Astrocyte of the hippocampus (primary cell): ENCODE measurements at places on chromosomes 5 and 9.

DNA sequence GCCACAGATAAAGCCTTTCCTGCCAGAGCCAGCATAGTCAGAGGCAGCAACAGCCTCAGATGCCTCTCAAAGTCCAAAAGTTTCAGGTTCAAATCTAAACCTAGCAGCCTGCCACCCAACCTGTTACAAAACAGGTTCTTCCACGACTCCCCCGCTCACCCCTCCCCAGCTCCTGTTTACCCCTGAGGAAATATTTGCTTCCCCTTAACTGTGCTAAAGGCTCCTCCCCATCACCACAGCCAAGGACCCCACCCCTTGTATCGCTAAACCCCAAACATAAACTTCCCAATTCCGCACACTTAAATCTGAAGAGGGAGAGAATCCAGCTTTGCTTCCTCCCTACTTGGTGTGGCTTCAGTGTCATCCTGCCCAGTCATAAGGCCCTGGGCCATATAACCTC lies 15.4 kb upstream of the VDAC1 start:
- no peak for DNase-seq

DNA sequence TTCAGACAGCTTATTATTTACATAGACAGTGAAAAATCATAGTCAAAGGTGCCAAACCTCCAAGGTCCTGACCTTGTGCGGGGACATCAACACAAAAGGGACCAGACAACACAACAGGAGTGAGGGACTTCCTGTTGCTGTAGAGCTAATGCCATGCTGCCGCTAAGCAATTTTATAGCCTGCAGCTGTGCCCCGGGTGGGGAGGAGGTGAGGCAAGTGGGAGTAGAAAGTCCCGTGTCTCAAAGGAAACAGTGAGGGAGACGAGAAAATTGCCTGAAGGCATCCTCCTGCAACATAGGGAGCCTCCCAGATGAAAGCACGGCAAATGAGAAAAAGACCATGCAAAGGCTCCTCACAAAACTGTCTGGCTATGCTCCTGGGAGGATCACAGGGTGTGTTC lies 58.8 kb downstream of the CAAP1 start:
- DNase-seq: no peak

DNA sequence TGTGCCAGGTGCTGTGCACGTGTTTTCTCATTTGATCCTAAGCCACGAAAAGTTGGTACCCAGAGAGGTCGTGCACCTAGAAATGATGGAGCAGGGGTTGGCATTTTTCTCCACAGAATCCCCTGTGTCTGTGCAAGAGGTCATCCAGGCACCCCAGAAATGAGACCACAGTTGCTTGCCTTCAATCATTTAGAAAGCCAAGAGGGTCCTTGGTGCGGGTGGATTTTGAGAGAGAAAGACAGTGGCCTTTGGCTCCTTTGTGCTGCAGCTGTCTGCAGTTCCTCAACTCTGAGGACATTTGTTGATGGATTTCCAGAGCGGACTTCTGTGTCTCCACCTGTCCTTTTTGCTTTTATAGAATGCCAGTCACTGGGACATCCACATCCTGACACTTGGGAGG lies 33.8 kb upstream of the SPRY4 start:
- DNase-seq: no peak

- DNase-seq: peak; percentile 23
These were observed 113.3 kb downstream of the SNX18 start for GRCh38 chr5:54630738-54631359.

DNA sequence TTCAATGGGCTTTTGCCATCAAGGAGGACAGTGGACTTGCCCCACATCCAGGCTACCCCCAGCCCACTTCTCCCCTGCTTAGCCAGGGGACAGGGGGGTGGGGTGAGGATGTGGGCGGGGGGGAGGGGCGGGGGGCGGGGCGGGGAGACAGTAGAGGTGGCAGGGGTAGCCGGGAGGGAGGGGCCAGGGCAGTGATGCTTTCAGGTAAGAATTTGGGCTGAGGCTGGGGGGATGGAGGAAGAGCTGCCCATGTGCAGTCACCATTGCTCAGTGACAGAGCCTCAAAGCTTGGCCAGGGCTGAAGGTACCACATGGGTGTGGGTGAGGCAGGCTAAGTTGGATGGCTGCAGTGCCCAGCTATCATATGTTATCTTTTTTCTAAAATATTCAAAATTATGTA lies 40.7 kb upstream of the HNRNPA0 start:
- DNase-seq: no peak

DNA sequence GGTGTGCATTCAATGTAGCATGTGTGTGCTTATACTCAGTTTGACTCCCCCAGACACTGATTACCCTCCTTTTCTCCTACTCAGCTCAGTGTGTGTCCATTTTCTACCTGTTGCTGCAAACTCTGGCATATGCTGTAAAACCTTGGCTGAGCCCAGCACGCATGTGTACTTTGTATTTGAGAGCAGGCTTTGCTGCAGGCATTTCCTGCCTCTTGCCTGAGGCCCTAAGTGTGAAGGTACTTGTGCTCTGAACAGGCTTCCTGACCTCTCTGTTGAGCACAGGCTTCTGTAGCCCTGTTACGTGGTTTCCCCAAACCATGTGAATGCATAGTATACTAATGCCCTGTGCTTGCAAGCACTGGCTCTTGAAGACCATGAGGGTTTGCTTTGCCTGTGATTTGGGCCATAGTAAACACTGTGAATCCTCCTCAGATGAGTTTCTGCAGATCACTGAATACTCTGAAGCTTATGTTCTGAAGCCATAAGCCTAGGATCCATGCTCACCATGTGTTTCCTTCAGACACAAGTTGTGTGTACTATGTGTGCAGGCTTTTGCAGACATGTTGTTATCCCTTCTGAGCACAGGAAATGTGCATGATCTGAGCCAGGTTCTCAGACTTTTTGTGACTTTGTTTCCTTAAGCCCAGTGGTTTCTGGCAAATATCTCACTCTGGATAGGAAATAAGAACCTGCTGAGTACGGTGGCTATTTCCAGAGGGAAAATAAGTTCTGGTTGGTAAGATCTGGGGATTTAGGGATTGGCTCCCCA lies 124.9 kb upstream of the RUSC2 start:
- no peak for DNase-seq

DNA sequence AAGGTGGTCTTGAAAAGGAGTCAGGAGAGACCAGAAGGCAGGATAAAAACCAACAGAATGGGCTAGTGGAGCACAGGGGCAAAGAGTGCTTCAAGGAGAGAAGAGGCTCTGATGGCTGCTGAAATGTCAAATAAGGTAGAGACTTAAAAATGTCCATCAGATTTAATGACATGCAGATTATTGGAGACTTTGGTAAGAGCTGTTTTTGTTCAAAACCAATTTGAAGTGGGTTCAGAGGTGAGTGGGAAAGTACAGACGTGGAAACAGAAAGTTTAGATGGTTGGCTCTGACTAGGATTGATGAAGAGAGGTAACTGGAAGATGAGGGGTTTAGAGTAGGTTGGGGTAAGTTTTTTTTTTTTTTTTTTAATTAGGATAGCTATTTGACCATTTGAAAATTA lies 14.1 kb downstream of the SLC25A46 start:
- DNase-seq: no peak

DNA sequence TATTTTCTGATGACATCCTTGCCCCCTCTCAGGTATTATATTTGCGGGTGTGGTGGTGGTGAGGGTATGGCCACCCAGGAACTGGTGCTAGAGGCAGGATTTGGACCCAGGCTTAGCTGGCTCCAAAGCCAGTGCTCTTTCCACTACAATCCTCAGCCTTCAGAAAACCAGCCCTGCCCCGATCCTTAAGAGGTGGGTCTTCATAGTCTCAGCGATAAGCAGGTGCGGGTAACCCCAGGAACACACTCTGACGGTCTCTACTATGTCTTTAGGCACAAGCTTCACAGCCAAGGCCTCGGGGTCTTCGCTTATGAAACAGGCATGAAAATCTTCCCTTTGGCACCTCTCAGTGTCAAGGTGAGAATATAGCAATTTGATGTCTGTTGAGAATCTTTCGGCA lies 169.3 kb downstream of the FGF18 start:
- no peak for DNase-seq

GRCh38 chr9:99049228-99049627 lies 55.7 kb upstream of the TGFBR1 start:
- DNase-seq: no peak

- no peak for DNase-seq
These were observed 52.5 kb downstream of the AP3B1 start for GRCh38 chr5:78242001-78242400.

DNA sequence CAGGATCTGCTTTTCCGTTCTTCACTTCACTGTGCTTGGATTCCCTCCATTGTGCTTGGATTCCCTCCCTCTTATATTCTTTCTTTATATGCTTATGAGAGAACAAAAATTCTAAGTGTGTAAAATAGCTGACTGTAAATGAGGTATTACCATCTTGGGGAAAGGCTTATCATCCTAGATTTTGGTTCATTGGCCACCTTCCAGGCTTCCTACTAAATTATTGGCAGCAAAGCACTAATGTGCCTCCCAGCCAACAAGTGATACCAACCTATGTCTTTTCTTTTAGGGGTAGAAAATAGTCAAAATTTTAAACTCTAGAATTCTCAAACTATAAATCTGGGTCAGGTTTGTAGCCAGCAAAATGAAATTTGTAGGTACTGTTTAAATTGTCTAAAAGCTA lies 52.7 kb downstream of the NDUFAF2 start:
- DNase-seq: no peak

DNA sequence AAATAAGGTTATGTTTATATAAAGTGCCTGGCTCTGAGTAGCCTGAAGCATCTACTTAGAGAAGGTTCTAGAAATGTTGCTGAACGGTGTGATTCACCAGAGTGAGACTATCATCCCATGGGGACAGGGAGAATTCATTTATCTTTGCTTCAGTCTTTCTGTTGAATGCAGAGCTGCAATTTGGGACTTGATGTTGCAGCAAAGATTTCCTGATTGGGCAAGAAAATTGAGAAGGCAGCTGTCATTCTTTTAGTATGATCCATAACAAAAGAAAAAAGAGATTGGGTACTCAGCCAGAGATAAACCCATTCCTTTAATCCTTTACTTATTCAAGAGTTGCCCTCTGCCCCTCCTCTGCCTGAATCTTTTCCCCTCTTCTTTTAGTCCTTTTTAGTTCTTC lies 456.3 kb upstream of the WWC1 start:
- no peak for DNase-seq

- DNase-seq: peak; percentile 40
These were observed 117.9 kb downstream of the INSYN2B start for GRCh38 chr5:169862391-169862811.

- DNase-seq: no peak
These were observed 41.3 kb downstream of the CAVIN4 start for GRCh38 chr9:100619194-100619593.

GRCh38 chr9:33184963-33185362 lies 17.8 kb upstream of the B4GALT1 start:
- DNase-seq: no peak

GRCh38 chr9:37031081-37031480 lies 3.0 kb downstream of the PAX5 start:
- no peak for DNase-seq

- no peak for DNase-seq
These were observed 31.3 kb upstream of the LHFPL2 start for GRCh38 chr5:78679905-78680304.

DNA sequence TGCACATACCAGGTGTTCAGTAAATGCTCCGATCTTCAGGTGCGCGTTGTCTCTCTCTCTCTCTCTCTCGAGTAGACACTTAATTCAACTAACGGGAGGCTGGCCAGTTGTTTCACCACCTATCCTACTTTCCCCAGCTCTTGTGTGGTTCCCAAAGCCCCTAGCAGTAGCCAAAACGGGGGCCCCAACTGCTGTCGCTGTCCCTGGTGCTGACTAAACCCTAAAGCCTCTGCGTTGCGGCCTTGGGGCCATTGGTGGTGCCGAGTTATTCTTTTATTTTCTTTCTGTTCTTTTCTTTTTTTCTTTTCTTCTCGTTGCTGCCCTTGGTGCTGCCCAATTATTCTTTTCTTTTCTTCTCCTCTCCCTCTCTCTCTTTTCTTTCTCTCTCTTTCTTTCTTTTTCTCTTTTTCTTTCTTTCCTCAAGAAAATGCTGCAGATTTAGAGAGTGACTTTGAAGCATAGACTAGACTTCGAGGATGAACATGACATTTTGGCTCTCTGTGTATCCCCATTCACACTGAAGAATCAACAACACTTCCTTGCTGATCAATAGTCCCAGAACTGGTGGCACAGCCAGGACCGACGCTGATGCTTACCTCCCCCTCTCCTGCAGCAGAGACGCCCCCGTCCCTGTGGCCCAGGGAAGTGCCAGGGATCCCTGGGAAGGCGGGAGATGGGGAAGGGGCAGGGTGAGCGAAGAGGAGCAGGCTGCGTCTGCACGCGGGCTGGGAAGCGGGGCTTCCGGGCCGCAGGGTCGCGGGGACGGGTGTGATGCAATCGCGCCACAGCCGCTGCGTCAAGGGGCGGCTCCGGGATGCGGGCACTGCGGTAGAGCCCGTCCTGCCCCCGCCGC lies at the start of gene FBLL1:
FBLL1 (plus strand) TSS at position 785 of the 853 bp plus-strand sequence. CDS start 200 bp downstream, outside the sequence.
- DNase-seq: peak; percentile 64

- peak; percentile 21 for DNase-seq
These were observed 171.5 kb downstream of the NXNL2 start for GRCh38 chr9:88706193-88707113.

DNA sequence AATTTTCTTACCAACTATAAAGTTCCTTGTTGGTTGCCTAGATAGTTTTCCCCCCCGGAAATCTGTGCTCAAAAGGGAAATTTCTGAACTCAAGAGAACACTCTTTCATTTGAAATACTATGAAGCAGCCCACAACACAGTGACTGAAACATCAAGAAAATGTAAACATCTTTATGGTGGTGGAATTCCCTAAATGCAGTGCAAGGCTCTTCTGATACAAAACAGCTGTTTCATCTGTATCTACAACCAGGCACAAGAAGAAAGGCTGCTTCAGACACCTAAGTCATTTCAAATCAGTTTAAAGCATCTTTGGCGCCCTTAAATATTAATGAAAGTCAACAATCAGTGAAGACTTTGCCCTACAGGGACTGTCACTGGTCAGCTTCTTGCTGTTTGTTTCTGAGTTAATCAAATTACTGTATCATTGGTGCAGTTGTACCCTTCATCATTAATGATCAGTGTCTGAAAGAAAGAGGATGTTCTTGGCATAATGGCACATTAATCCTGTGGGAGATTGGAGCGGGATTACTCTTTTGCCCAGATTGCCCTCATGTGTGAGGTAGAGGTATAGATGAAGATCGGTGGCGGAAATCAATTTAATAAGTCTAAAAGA lies 947.0 kb downstream of the NR2F1-AS1 start:
- no peak for DNase-seq

GRCh38 chr5:138606378-138607064 lies 31.3 kb upstream of the HSPA9 start:
- no peak for DNase-seq

GRCh38 chr5:72065751-72066255 lies 41.5 kb upstream of the MAP1B start:
- peak; percentile 69 for DNase-seq

GRCh38 chr9:114235033-114235661 lies 79.8 kb downstream of the COL27A1 start:
- no peak for DNase-seq

GRCh38 chr9:127679506-127679905 lies 27.3 kb upstream of the CFAP157 start:
- no peak for DNase-seq
